ENCODE measurements at places on chromosomes 1 and 21.

- no peaks in the 10 kb centered on the region for H3K4me1 ChIP-seq
- no peak overlapping the region for H3K4me3 ChIP-seq
- no peaks in the 10 kb centered on the region for H3K36me3 ChIP-seq
- H3K27ac ChIP-seq, result no peak overlapping the region
- H3K27me3 ChIP-seq, result peaks cover 52% of the 10 kb centered on the region
Observed at GRCh38 chr1:14740016-14740415, 141.5 kb downstream of the KAZN start.

DNA sequence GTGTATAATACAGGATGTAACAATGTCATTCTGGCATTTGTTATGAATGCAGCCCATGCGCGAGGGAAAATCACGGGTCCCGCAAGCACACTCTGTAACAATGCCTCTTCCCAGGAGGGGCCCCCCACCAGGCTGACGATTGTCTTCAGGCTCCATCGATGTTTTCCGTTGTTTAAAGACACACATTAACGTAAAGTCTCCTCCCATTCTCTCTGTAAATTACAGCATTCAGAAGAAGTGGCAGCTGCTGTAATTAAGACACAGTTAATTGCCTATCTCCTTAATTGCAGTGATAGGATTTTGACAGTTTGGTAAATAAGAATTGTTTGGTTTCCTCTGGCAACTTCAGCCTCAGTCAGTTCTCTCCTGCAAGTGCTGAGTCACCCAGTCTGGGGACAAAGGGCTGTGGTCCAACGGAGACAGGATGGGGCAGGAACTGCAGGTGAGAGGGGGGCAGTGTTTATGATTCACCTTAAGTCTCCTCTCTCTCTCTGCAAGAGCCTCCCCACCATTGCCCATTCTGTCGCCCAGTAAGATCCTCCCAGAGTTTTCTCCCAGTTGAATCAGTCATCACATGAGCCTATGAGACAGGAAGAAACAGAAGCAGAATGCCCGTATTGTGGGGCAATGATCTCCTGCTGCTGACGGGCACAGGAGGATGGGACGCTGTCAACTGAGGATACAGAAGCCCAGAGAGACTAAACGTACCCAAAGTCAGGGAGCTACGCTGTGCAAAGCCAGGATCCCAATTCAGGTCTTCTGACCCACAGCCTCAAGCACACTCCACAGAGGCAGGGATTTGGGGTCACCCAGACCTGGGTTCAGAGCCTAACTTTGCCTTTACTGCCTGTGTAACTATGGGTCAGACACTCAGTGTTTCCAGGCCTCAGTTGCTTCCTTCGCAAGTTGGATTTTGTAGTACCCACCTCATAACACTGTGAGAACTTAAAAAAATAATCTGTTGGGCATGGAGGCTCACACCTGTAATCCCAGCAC is 110.0 kb downstream of the ADSS2 start:
- peak; percentile 38 for DNase-seq
- peaks cover 6% of the 10 kb centered on the region for H3K27me3 ChIP-seq

- no peak overlapping the region for H3K4me3 ChIP-seq
- no peaks in the 10 kb centered on the region for H3K36me3 ChIP-seq
- H3K27me3 ChIP-seq, result no peaks in the 10 kb centered on the region
- H3K27ac ChIP-seq, result peak overlapping the region; percentile 55
Observed at GRCh38 chr1:76494807-76495206, 372.5 kb upstream of the ST6GALNAC5 start.

DNA sequence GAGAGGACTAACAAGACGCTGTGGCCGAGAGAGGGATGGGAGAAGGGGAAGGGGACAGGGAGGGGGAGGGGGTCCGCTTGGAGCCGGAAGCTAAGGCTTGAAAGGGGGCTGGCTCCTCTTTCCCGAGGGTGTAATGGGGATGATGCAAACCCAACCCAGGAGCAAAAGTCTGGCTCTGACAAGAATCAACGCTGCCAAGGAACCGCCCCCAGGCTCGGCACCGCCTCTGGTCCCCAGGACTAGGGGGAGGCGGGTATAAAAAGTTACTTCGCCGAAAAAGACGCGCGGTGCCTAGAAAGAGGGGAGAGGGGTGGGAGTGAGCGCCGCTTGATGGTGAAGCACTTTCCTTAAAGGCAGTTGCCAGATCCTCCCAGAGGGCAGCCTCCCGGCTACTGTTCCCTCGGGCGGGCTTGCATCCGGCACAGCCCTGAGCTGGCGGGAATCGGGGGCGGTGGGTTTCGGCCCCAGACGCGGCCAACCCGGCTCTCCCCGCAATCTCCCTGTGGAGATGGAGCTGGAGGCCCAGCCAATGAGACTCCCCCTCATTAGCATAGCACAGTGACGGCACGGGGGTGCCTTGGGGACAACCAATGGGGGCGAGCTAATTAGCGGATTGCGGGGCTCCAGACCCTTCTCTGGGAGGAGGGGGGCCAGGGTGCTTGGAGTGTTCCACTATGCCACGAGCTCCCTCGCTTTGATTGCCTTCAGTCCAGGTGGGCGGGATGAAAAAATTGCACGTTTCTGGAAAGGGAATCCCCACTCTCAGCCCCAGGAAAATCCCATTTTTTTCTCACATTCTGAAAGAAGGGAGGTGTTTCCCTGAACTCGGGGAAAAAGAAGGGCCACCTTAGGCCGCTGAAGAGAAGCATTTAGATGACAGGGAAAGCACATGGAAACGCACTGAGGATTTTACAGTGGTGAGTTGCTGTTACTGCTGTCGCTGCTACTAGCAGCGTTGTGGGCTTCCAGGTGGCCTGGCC is at the start of gene KCNT2:
TSS of gene KCNT2 (minus strand) at position 51 of the 980 bp plus-strand sequence. CDS start 131 bp downstream, outside the sequence.
- H3K36me3 ChIP-seq, result no peaks in the 10 kb centered on the region
- H3K27me3 ChIP-seq, result peaks cover 17% of the 10 kb centered on the region
- DNase-seq, result no peak
- H3K4me1 ChIP-seq, result peaks cover 3% of the 10 kb centered on the region

GRCh38 chr1:28417441-28417922 is 47.9 kb downstream of the PHACTR4 start:
- DNase-seq, result no peak
- H3K36me3 ChIP-seq, result no peaks in the 10 kb centered on the region
- no peaks in the 10 kb centered on the region for H3K27me3 ChIP-seq
- H3K4me1 ChIP-seq, result peaks cover 10% of the 10 kb centered on the region
- H3K4me3 ChIP-seq, result no peak overlapping the region

Data from activated naive CD4-positive, alpha-beta T cell treated with anti-CD3 and anti-CD28 coated beads, Interleukin-2, amount 10 ng/mL, durations not matched to agents 7 days and 5 days (primary cell).